ENCODE measurements at places on chromosomes 4 and X. TPM values are rescaled to one million over a fixed set of nuclear protein-coding genes. Genes with fewer than 3 reads are reported as not detected.

DNA sequence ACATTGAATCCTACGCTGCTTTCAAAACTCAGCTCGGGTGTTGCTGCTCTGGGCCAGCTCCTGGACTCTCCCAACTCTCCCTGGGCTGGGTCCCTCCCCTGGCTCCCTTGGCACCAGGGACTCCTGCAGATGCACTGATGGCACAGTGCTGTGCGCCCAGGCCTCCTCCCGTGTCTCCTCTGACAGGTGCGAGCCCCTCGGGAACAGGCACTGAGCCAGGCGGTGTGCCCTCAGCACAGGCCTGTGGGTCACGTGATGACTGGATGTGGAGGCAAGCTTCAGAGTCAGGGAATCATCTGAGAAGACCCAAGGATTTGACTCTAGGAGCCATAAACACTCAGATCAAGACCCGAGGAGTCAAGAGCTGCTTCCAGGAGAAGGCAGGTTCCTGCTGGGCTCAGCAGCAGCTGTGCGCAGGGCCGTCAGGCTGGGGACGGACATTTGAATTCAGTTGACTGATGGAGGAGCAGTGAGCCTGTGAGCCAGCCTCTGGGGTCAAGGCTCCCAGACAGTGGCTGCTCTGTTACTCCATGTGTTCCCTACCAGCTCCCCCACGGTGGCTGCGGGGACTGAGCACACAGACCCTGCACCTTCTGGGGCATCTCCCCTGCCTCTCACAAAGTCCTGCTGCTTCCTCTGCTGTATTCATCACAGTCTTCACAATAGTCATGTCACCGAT is 33.0 kb downstream of the NAT8L start:
- no peak for DNase-seq
- no peak overlapping the region for H3K27ac ChIP-seq
- no peaks in the 10 kb centered on the region for H3K27me3 ChIP-seq

DNA sequence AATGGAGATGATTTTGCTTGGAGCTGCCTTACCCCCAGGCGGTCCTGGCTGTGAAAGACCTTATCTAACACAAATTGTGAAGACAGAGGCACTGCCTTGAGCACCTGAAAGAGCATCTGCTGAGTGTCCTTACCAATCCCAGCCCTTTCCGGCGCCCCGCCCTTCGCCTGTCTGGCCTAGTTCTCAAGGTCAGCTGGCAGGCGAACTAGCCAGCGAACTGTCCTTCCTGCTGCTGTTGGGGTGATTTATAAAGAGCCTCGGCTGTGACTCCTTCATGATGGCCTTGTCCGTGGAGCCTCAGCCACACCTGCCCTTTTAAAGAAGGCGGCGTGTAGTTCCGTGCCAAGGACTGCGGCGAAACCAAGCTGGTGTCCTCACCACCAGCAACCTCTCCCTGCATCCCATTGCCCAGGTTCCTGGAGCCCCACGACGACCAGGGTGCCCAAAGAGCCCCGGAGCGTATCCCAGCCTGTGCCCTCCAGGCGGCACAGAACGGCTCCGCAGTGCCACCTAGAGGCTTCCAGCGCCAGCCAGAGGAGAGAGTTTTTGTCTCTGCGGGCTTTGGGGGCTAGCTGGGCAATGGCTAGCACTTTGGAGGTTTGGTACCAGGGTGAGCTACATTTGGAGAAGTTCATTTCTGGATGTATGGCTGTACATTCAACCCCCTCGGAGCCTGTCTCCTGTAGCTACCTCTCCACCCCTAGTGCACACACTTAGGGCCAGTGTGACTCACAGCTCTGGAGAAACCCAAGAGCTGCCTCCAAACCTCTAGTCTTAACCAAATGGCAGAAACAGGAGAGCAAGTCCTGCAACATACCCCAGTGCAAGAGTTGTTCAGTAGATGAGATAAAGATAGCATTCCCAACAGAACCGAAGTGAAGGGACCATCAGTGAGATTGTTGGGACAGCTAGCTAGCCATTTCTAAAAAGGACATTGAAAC is 36.8 kb upstream of the VMA21 start:
- H3K4me3 ChIP-seq = peak overlapping the region; percentile 35
- no peaks in the 10 kb centered on the region for H3K36me3 ChIP-seq
- peaks cover 3% of the 10 kb centered on the region for H3K27me3 ChIP-seq
- H3K4me1 ChIP-seq = no peaks in the 10 kb centered on the region
- DNase-seq = no peak
- no peak overlapping the region for H3K27ac ChIP-seq

Gene FRG2
- total RNA-seq = not detected

Gene CENPVL2
- not detected for total RNA-seq

GRCh38 chr4:138275963-138276621 is 33.9 kb upstream of the SLC7A11 start:
- no peak for DNase-seq
- no peaks in the 10 kb centered on the region for H3K36me3 ChIP-seq
- H3K4me3 ChIP-seq = no peak overlapping the region
- H3K27ac ChIP-seq = no peak overlapping the region

GRCh38 chr4:42914937-42915336 is 22.4 kb downstream of the GRXCR1 start:
- no peaks in the 10 kb centered on the region for H3K27me3 ChIP-seq
- H3K4me1 ChIP-seq = no peaks in the 10 kb centered on the region
- H3K27ac ChIP-seq = no peak overlapping the region
- H3K36me3 ChIP-seq = no peaks in the 10 kb centered on the region

GRCh38 chr4:836750-837301 is 10.9 kb upstream of the CPLX1 start:
- peak; percentile 59 for DNase-seq
- H3K36me3 ChIP-seq = no peaks in the 10 kb centered on the region
- no peak overlapping the region for H3K27ac ChIP-seq
- H3K4me1 ChIP-seq = no peaks in the 10 kb centered on the region
- no peaks in the 10 kb centered on the region for H3K27me3 ChIP-seq
- no peak overlapping the region for H3K4me3 ChIP-seq

- no peak overlapping the region for H3K27ac ChIP-seq
- no peak overlapping the region for H3K4me3 ChIP-seq
- H3K27me3 ChIP-seq = no peaks in the 10 kb centered on the region
- H3K36me3 ChIP-seq = no peaks in the 10 kb centered on the region
- peak; percentile 35 for DNase-seq
These were observed 1.2 kb downstream of the SPOCK3 start for GRCh38 chr4:167232805-167233684.

- H3K27ac ChIP-seq = peak overlapping the region; percentile 45
- no peak overlapping the region for H3K4me3 ChIP-seq
- H3K36me3 ChIP-seq = no peaks in the 10 kb centered on the region
These were observed 104.7 kb upstream of the NOCT start for GRCh38 chr4:138910914-138911336.

DNA sequence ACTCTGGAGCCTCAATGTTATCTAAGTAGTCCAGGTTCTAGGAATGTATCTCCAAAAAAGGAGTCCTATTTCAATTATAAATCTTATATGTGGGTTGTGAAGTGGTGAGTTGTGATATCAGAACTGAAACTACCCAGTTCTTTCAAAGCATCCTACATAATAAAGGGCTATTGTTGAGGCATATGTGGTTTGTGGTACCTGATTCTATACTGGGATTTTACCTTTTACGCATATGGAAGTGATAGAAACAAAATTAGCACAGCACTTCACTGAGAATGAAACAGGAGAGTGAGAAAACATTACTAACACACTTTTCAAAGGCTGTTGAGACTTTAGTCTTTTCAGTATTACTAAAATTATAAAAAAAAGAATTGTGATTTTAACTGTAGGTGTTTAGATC is 417.7 kb upstream of the GALNT7 start:
- H3K27ac ChIP-seq = no peak overlapping the region
- DNase-seq = no peak
- H3K36me3 ChIP-seq = no peaks in the 10 kb centered on the region
- H3K4me1 ChIP-seq = no peaks in the 10 kb centered on the region
- no peak overlapping the region for H3K4me3 ChIP-seq
- no peaks in the 10 kb centered on the region for H3K27me3 ChIP-seq

Measured in kidney (tissue), 22 donors.